ENCODE measurements at places on chromosomes 5 and 9.
A peak's percentile ranks its signal among the peaks of the same experiment; 100 is the strongest.

DNA sequence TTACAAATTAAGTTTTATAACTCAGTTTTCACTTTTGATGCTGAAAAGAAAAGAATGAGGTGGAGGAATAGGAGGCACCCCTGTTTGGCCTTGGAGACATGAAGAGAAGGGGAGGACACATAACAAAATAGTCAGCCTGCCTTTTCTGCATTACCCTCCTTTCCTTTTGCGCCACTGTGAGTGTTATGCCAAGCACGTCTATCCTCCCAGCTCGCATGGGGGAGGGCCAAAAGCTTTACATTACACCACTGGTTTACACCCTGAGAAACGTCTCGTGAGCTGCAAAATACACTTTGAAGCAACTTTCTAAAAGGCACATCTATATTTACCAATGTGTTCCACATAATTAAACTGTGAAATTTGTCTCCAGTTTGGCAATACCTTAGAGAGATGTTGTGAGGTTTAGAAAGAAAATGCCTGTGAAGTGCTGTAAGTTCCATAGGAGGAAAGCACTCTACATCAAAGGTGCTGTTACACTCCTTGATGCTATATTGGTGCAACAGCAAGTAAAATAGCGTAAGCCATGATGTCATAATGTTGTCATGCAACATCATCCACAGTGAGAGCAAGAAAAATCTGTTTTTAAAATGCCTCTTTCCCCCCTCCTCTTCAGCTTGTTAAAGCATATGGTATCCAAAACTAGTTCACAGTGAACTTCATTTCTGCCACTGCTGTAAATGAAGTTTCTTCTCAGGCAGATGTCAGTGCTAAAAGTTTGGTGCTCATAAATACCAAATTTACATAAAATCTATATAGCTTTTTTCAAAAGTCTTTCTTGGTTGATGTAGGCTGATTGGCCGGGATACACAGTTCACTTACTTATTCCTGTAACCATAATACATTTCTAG is 50.3 kb downstream of the CETN3 start:
- no peak for DNase-seq

DNA sequence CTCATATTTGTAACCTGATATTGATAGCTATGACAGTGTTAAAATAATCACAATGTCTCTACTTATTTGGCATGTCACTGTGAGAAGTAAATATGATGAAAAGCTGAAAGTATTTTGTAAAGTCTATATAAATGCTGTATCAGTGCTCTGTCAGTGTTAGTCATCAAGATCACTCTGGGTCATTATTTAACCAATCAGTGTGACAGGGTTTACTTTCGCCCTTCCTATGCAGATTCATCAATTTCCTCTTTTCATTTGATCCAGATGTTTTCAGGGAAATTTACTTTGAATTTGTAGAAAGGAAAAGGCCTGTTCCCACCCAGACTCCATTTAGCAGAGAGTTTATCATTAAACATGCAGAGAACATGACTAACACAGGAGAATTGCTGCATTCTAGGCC is 9.9 kb upstream of the PCSK5 start:
- no peak for DNase-seq

DNA sequence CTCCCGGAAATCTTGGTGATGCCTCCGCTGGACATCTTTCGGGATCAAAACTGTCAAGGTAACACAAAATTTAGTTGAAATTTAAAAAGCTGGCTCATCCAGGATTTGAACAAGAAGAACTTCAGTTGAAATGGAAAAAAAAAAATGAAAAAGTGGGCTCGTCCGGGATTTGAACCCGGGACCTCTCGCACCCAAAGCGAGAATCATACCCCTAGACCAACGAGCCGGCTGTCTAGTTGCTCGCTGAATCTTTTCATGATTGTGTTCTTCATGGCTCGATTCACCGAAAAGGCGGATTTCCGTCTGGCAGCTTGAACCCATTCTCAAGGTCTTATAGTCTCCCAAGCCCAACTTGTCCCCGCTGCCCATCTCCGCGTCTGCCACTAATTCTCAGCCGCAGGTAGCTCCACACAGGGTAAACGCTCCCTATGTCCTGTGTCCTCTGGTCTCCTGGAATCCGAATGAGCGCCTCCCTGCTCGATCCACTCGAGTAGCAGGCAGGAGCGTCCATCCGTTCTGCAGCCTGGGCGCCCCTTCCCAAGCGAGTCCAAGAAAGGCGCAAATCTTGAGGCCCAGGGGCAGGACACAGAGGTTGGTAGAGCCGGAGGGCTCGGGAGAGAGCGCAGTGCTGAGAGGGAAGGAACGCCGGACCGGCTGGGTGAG is 16.2 kb downstream of the TRIM7 start:
- DNase-seq, result peak; percentile 83

- DNase-seq, result no peak
Measured at GRCh38 chr9:17699615-17700330, 120.9 kb downstream of the SH3GL2 start.

- DNase-seq, result no peak
Measured at GRCh38 chr5:149083846-149084245, 21.0 kb upstream of the SH3TC2 start.

DNA sequence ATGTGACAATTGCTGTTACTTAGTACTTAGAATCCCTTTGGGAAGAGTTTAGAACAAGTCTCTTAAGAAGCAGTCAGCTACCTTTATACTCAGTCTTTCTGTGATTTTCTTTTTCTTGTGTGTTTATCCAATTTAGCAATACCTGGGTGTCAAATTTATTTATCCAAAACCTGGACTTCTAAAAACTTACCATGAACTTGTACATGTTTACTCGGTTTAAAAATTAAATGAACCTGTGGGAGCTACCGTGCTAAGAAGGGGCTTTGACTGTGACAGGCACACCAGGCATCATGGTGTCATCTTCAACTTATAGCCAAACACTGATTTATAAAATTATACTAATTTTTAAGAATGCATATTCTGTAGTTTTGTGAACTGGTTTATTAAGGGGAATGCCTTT is 96.5 kb downstream of the XRCC4 start:
- DNase-seq, result no peak

DNA sequence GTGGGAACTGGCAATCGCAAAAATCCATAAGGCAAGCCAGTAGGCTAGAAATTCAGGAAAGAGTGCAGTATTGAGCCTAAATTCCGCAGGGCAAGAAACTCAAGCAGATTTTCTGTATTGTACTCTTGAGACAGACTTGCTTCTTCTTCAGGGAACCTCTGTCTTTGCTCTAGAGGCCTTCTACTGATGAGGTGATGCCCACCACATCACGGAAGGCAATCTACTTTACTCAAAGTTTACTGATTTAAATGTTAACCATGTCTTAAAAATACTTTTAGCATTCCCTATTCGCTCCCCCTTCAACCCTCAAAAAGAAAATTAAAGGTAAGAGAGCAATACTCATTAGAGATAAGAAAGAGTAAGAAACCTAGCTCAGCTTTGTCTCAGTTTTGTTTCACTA is 11.3 kb downstream of the IL7R start:
- no peak for DNase-seq

GRCh38 chr9:85067792-85068191 is 398.3 kb downstream of the NTRK2 start:
- DNase-seq, result no peak

DNA sequence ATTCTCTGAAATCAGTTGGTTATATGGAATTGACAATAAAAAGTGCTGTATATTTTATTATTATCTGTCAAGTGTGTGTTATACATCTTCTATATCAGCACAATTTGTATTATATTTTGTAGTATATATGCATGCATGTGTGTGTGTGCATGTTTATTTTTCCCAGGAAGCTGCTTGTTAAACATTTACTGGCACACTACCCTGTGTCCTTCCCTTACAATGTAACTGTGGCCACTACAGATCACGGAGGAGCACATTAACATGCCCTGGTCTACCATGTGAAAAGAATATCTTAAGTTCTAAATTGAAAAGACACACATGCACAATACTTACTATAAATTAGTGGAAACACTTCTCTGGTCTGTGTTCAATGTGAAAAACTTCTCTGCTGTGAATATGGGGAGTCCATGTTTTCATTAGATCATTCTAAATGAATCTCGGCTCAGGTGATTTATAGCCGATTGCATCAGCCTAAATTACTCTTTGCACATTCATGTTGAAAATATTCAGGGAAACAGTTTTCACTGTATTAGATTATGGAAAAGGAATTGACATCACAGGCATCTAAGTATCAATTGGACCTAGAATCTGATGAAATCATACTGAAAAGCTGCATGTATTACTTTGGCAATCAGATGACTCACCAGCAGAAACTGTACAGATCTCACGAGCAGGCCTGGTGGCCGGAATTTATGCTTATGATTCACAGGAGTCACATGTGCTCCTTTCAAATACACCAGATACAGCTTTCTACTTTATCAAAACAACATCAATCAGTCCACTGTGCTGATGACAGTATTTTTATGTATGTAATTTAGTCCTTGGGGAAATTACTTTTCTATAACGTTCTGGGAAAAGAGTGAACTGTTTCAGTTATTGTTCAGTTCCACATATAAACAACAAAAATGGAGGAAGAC is 39.4 kb downstream of the LURAP1L start:
- DNase-seq, result peak; percentile 46

DNA sequence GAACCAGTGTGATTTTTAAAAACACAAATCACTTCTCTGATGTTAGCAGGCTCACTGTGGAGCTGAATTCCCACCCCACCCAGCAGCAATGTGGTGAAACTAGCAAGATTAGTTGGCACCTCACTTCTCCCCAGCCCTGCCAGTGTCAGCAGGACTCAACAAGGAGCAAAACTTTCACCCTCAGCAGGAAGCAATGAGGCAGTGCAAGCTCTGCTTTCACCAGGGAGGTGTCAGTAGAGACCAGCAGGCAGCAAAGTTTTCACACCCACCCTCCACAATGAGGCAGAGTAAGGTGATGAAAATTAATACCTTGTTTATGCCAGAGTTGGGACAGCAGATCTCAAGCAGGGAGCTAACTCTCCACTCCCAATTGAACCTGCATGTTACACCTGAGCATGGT is 565.0 kb downstream of the CETN3 start:
- no peak for DNase-seq

DNA sequence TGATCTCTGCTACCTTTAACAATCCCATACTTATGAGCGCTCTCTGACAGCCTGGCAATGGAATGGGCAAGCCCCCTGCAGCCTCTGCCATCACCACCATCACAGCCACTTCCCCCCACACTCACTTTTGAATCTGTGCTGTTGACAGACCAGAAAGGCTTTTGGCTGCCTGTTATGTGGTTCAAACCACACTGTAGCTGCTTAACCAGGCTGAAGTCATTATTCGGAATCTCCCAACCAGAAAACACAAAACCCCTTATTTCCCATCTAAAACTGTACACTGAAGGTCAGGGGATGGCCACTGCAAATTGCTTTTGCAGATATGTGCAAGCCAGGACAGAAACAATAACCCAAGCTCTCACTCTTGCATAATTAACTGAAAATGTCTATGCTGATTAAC is 35.8 kb downstream of the PTCH1 start:
- no peak for DNase-seq

DNA sequence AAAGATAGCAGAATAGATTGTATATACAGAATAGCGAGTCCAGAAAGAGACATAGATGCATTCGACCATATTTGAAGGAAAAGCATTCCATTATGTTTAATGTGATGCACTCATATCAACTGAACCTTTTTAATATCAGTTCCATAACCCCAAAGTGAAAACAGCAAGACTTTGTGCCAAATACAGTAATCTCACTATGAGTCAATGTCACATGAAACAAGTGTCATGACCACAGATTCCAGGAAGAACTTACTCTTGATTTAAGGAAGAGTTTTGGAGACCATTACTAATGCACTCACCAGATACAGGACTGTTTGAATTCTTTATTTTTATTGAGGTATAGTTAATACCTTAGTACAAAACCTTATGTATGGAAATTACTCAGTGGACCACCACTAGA is 220.5 kb downstream of the SH3GL2 start:
- no peak for DNase-seq

DNA sequence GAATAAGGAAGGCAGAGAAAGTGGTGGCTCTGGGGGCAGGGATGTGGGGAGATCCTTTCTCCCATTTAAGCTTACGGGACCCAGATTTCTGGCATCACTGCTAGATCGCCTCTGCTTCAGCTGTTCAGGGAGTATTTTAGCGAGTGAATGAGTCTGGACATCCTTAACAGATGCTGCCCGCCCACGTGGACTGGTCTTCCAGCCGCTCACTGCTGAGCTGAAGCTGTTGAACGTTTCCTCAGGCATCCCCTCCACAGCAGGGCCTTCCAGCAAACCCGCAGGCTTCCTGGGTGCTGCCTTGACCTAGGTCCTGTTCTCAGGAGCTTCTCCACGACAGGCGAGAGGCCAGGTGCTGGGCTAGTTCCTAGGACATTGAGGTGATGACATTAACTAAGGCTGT is 144.4 kb upstream of the EFNA5 start:
- DNase-seq, result no peak

GRCh38 chr9:14713187-14713767 is 9.3 kb downstream of the CER1 start:
- DNase-seq, result no peak

DNA sequence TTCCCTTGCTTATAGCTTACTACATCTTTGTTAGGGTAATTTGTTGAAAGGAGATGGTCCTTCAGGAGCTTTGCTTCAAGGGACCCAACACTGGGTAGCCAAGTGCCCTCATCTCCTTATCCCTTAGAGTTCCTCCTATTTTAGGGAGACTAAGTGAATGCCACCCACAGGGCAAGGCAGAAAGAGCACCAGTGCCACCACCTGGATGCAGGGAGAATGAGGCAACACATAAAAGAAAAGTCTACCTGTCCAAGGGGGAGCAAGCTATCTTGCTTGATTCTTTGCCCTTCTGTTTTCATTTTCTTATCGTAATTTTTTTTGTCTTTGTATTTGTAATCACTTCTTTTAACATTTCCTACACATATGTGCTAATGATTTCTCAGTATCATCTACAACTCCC is 205.5 kb downstream of the NPR3 start:
- no peak for DNase-seq

GRCh38 chr5:1855596-1855995 is 27.1 kb downstream of the IRX4 start:
- DNase-seq, result no peak

DNA sequence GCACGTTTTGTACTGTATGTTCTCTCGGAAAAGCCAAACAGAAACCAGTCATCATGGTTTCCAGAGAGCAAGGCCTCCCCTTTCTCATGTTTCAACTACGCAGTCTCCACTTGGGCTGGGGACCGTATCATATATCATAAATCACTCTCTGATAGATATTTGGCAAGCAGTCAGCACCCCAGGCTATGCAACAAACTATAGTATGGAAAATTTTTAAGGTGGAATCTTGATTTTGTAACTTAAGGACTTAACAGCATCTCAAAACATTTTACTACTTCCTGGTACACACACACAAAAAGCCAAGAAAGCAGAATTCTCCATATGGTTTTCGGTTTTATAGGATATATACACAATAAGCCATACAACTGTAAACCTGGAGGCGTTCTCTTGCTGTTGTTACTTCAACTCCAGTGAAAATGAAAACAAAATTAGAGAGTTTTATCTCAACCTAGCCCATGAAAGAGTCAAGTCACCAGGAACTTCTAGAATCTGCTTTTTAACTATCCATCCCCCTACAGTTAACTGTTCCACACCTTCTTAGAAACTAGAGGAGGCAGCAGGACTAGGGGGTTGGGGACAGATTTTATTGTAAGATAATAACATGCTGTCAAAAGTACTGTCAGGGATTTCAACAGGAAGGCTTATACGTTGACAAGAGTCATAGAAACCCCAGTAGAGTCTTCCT is 283.4 kb downstream of the NFIB start:
- no peak for DNase-seq

All from Caco-2 (cell line).